ENCODE measurements at places on chromosomes 4 and X.

GRCh38 chrX:17654116-17654515 is 83.2 kb upstream of the SCML1 start:
- no peak for DNase-seq

- no peak for DNase-seq
Observed at GRCh38 chr4:153160821-153161220, 43.4 kb upstream of the TRIM2 start.

DNA sequence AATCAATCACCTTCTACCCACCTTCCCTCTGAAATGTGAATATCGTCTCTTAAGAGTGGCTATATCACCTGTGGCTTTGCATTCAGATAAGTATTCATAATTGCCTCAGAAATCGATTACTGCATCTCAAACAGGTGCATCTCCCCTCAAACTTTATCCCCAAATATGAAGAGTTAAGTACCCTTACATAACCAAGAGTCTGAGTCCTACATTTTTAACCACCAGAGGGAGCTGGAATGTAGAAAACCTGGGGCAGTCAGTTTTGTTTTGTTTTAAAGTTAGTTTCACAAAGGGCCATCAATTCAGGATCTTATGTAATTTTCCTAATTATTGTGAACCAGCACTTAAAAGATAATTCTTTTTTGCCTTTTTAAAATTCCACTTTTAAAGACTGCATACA is 5.7 kb downstream of the TCEANC start:
- peak; percentile 38 for DNase-seq

GRCh38 chr4:134888156-134888555 is 686.6 kb upstream of the PABPC4L start:
- DNase-seq = no peak

DNA sequence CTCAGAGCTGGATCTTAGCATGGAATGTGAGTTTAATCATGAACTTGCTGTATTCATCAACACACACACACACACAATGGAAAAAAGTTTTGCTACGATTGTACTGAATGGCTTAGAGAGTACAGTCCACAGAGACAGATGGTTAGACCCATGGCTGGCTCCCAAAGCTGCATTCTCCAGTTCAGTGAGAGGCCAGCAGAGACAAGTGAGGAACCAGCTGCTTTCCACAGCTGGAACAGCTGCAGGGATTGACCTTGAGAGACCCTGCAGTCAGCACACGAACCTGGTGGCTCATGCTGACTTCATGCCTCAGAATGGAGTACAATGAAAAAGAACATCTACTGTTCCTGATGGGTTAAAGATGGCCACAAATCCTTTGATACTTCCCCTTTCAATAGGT is 94.5 kb downstream of the DHX15 start:
- DNase-seq = no peak

DNA sequence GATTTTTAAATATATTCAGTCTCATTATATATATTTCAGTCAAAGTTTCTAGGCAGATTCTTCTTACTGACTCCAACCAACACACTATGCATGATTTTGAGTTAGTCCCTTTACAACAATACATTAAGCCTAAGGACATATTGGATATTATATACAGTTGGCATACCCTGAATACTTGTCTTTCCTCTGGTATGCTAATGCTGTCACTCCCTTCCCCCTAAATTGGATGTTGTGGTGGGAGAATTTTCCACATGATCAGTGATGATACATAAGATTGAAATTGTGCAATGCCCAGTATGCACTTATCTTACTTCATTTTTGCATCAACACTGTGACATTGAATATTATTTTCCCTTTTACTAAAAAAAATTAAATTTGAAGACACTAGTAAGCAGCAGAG is 935.2 kb downstream of the PCDH7 start:
- no peak for DNase-seq

GRCh38 chrX:107548775-107549174 is 79.5 kb upstream of the PRPS1 start:
- no peak for DNase-seq

DNA sequence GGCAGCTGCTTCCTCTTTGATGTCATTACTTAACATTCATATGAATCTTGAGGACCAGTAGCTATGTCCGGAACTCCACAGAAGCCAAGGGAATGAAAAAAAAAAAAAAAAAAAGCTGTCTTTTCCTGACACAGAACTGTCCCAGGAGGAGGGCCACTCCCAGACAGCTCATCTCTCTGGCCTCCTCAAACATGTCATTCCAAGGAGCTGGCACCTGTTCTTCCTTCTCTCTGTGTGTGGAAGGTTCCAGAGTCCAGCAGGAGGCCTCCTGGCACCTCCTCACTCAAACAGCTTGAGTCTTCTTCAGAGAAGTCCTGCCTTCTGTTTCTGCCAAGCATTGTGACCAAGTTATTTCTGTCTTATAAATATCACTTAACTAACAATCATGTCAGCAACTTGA is 458.5 kb downstream of the AFF2 start:
- no peak for DNase-seq

DNA sequence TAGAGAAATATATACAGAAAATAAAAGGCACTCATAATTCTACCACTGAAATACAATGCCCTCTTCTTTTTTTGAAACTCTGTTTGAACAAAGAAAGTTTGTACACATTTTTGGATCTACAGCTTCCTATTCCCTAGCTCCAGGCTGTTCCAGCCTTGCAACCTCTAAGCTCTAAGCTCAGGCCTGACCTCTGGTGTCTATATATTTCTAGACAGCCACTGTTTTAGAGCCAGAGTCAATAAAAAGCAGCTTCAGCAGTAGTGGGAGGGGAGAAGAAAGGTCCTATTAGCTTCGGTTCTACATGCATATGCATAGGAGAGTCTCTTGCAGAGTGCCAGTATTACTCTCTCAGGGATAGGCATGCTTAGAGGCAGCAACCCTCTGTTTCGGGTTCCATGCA is 39.7 kb downstream of the CLDN2 start:
- DNase-seq = no peak

DNA sequence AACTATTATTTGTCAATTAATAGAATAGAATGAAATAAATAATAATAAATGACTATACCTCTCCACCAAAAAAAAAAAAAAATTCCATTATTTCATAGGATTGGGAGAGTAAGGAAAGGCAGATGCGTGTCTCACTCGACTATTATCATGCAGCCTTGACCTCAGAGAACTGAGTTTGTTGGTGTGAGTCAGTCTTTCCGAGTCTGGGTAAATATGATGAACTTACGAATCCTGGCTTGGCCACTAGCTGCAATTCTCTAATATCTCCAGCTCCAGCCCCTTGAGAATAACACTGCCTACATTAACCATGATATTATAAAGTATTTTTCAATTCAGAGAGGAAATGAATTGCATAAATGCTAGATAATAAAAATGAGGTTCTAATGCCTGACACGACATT is 46.6 kb upstream of the DHX15 start:
- DNase-seq = no peak

DNA sequence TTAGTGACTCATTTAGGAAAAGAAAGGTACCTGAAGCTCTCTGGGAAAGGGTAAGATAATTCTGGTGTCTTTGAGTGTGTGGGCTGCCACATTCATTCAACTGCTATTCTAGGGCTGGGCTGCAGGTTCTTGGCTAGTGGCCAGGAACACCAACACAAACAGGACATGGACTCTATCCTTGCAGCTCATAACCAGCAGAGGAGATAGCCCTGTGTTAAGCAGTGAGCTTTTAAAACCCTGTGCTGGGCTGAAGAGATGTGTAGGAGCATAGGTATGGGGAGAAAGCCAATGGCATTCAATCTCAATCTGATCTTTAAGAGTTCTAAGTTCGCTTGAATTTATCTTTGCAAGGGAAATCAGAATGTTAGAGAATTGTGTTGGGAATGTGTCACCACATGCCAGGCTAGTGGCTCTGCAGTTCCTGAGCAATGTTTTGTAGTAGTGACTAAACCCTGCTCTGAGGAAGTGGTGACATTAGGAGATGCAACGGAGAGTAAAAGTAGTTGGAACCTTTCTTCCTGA is 39.2 kb downstream of the SGMS2 start:
- DNase-seq = no peak

GRCh38 chr4:170008371-170008770 is 17.8 kb downstream of the MFAP3L start:
- DNase-seq = no peak

DNA sequence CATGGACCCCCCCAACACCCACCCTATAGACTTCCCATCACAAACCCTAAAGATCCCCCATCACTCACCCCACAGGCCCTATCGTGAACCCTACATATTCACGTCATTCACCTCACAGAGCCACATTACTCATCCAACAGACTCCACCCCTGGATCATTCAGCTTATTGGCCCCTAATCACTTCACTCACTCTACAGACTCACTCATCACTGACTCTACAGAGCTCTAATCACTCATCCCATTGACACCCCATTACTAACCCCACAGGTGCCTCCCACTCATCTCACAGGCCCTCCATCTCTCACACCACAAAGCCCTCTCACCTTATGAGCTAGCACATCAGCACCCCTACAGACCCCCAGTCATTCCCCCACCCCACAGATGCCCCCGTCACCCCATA is 6.3 kb upstream of the TBC1D25 start:
- no peak for DNase-seq

GRCh38 chr4:18134111-18134510 is 112.6 kb upstream of the LCORL start:
- no peak for DNase-seq

GRCh38 chrX:314049-314448 is 4.5 kb downstream of the GTPBP6 start:
- DNase-seq = no peak

DNA sequence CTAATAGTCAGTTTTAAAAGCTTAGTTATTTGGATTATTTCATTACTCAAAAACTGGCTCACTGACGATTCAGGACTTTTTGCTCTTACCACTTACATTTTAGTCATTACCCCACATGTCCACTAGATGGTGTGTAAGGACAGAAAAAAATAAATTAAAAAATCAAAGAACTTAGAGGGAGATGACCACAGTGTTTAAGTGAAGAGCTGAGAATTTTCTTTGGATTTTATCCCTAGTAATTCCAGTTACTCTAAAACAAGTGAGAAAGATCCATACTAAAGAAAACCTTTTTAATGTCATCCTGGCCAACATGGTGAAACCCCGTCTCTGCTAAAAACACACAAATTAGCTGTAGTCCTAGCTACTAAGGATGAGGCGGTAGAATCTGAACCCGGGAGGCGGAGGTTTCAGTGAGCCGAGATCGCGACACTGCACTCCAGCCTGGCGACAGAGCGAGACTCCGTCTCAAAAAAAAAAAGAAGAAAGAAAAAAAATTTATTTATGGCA is 26.4 kb upstream of the TMPRSS11B start:
- DNase-seq = peak; percentile 50

DNA sequence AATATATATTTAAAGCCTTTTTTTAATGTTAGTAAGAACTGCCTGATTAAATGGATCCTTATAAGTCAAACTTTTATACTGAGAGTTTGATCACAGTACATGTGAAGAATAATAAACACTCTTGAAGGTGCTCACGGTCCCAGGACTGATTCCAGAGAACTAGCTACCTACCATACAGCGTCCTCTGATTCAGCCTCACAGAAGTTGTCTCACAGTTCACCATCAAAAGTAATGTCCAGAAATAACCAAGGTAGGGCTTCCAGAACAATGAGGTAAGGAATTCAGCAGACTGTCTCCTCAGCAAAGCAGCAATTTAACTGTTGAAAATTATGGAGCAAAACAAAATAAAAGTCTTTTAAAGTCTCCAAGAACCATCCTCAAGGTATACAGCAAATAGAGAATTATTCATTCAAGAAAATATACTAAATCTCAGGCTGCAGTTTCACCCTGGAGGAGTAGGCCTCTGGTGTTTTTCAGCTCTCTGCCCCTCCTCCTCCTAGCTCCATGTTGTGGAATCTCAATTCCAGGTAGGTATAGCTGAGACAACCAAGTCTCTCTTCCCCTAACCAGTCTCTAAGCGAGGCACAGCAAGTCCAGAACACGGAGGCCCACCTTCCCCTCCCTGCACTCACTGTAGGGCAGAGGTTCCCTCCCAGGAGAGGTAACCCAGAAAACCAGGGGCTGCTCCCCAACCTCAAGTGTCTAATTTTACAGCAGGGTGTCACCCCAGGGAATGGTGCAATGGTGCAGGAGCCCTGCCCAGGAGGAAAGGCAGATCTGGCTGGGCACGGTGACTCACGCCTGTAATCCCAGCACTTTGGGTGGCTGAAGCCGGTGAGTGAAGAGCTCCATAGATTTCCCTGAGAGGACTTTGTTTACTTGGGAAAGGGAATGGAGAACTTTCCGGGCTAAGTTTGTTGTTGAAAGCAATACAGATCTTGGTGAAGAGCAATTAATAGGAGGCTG is 28.6 kb downstream of the FAM241A start:
- DNase-seq = no peak

- DNase-seq = peak; percentile 81
Observed at GRCh38 chr4:602559-602942, 22.8 kb upstream of the PDE6B start.

GRCh38 chr4:20478412-20478811 is 221.8 kb upstream of the PACRGL start:
- DNase-seq = no peak

- DNase-seq = no peak
Observed at GRCh38 chr4:188781655-188782054, 642.4 kb downstream of the TRIML1 start.

GRCh38 chrX:52352551-52352950 is 16.3 kb upstream of the XAGE2 start:
- DNase-seq = no peak

DNA sequence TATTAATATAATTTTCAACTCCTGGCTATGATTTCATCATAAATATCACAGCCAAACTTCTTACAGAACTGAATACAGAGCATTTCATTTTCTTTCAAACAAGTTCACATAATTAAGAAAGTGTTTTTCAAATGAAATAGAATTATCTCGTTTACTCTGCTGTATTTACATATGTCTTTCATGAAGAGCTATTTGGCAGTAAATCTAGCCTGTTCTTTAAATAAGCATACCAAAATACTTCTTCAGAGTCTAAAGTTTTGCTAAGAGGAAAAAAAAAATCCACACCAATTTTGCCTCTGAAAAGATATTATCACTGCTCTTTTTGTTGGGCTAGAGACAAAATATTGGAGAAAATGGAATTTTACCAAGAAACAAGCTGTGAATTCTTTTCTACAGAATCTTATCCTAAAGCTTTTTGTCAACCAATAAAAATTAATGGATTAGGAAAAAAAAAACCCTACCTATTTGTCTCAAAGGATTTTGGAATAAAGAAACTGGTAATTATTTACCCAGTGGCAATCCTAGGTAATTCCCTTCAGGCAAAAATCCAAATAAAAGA is 287.9 kb upstream of the NR3C2 start:
- no peak for DNase-seq

GRCh38 chrX:133852837-133853356 is 132.5 kb downstream of the GPC3 start:
- DNase-seq = no peak

DNA sequence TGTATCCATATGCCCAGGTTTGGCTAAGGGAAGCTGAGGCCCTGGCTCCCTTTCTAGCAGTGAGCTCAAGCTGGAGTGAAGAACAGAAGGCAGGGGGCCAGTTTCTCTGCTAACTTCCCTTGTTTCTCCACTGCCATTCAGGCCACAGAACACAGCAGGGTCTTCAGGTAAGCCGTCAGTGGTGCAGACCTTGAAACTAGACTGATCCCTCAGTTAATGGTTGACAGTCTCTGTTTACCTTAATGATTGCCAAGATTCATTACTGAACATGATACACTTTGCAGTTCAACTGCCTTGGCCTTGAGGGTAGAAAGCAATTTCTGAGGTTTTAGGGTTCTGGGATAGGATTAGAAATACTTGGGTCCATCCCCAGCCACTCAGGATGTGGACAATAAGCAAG is 8.9 kb upstream of the GJB1 start:
- DNase-seq = no peak

GRCh38 chr4:105594099-105595010 is 41.9 kb downstream of the ARHGEF38 start:
- peak; percentile 29 for DNase-seq

GRCh38 chr4:156638334-156638733 is 333.3 kb downstream of the PDGFC start:
- DNase-seq = no peak

- peak; percentile 71 for DNase-seq
Observed at GRCh38 chr4:180058691-180059215, 2184.4 kb upstream of the TENM3 start.
